ENCODE measurements at places on chromosomes 2 and 18.

DNA sequence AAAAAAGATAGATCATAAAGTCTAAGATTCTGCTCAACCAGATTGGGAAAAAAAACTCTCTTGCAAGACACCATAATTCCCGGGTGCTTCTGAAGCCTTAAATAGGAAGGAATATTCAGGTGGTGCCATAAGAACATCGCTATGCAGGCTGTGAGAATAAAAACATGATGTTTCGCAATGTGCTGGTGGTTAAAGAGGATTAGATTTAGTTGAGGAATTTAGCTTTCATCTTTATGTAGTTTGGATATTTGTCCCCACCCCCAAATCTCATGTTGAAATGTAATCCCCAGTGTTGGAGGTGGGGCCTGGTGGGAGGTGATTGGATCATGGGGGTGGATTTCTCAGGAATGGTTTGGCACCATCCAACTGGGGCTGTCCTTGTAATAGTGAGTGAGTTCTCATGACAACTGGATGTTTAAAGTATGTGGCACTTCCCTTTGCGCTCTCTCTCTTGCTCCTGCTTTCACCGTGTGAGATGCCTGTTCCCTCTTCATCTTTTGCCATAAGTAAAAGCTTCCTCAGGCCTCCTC lies 132.2 kb downstream of the AKAIN1 start:
- DNase-seq, result no peak

GRCh38 chr2:136381722-136382633 lies 264.0 kb upstream of the CXCR4 start:
- DNase-seq, result no peak

DNA sequence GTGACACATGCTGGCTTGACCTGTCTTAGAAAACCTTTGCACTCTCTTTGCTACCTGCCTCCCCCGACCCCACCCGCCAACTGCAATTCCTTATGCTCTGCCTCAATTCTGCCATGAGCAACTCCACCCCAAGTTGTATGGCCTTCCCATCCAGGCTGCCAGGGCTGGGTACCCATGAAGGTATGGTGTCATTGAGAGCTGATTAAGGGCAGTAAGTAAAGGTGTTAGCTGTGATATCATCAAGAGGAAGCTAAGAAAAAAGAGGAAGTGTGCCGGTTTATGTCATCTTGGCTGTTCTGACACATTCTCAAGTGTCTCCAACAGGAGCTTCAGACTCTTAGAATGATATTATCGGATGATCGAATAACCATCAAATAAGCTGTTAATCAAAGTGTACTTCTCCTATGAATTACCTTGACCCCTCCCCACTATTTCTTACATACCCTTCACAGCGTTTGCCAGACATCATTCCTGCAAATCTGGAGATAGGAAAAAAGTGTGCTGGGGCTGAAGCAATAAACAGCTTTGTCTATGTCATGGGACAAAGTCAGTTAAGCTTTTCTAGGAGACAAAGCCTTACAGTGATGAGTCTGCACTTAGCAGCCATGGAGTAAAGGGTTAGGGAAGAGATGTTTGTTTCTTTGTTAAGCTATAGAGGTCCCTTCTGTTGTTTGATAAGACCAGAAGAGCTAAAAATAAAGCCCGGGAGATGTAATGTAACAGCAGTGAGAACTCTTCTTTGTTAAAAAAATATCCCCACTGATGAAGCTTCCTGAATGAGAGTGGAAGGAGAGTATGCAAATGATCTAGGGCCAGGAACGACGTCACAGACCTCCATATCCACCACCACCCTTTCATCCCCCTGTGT lies 40.4 kb upstream of the SMAD2 start:
- no peak for DNase-seq

DNA sequence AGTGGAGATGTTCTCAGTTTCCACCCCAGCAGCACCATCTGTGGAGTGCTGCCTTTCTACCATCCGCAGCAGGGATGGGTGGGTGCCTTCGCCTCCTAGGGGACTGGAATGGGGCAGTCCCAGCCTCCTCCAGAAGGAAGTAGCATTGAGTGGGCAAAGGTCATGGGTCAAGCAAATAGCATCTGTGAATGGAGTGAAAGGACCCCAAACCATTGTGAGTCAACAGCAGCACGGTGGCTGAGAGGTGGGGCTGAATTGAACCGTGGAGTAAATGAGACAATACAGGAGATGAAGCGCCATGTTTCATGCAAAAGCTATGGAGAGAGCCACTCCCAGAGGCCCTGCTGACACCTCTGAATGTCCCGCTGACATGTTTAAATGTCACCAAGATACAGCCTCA lies 9.7 kb downstream of the GPR55 start:
- DNase-seq, result no peak

- no peak for DNase-seq
Measured at GRCh38 chr2:6370753-6371551, 494.8 kb downstream of the CMPK2 start.

- no peak for DNase-seq
Measured at GRCh38 chr2:220842901-220843665, 729.0 kb downstream of the EPHA4 start.
